Lung (tissue), 17 donors: ENCODE measurements at places on chromosomes 3 and 15. TPM values are rescaled to one million over a fixed set of nuclear protein-coding genes. Genes with fewer than 3 reads are reported as not detected.

DNA sequence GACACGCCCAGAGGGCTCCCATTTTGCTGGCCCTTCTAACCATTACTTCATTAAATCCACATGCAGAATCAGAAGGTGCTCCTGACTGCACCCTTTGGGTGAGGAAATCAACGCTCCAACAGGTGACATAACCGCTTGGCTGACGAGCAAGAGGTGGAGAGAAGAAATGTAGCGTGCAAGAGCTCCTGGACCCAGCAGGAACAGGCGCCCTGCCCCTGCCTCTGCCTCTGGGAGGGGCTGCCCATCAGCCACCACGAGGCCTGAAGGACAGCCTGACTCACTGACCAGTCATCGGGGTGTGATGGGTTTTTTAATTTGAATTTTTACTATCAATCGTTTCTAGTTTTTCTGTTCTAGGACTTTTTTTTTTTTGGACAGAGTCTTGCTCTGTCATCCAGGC, 218.2 kb downstream of the ADAMTS17 start:
- no peak for DNase-seq

GRCh38 chr15:65824031-65824743, 32.1 kb upstream of the DENND4A start:
- DNase-seq, result peak; percentile 55

GRCh38 chr3:172449466-172450149, 1.4 kb upstream of the GHSR start:
- peak; percentile 61 for DNase-seq

DNA sequence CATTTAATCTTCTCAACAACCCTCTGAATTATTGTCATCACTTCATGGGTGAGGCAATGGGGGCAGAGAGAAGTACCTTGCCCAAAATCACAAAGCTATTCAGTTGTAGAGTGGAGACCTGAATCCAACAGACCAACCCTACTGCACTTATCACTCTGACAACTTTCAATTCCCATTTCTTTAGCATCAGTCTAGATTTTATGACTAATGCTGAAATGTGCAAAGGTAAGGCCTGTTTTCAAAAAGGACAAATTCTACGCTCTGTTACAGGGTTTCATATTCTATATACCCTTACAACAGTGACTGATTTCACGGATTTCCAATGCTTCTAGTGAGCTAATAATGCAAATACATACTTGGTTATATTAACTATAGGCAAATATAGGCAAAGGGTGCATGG, 286.0 kb downstream of the ADAMTS17 start:
- DNase-seq, result no peak

DNA sequence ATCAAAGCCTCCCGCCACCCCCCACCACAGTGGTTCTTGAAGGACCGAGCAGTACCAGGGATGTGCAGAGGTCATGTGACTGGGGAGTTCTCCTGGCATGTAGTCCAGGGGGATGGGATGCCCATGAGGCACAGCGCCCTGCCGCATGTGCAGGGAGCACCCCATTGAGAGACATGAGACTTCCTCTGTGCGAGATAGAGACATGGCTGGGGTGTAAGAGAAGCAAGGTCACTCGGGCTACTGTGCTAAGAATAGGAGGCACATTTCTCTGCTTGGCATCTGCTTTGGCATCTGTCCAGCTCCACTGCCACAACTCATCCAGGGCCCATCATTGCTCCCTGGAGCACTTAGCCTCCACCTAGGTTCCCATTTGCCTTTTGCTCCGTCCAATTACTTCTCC, 2.4 kb upstream of the CYP1A1 start:
- no peak for DNase-seq

TRANK1 gene
- total RNA-seq, result 23.9 TPM

ANKUB1 gene
- total RNA-seq, result 6.7 TPM

HRG gene
- total RNA-seq, result not detected

NSUN3 gene
- total RNA-seq, result 11.7 TPM

REC114 gene
- not detected for total RNA-seq
